Spinal cord (tissue), 10 donors: ENCODE measurements at places on chromosomes 5 and 9.

GRCh38 chr5:51388488-51389287 is 5.4 kb downstream of the ISL1 start:
- no peak for DNase-seq

DNA sequence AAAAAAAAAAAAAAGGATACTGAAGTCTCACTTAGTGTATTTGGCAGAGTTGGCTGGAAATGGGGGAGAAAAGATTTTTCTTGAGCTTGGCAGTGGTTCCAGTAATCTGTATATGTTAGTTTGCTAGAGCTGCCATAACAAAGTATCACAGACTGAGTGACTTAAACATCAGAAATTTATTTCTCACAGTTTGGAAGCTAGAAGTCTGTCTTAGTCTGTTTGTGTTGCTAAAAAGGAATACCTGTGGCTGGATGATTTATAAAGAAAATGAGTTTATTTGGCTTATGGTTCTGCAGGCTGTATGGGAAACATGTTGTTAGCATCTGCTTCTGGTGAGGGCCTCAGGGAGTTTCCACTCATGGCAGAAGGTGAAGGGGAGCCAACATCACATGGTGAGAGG is 89.6 kb upstream of the CEP78 start:
- DNase-seq: no peak

DNA sequence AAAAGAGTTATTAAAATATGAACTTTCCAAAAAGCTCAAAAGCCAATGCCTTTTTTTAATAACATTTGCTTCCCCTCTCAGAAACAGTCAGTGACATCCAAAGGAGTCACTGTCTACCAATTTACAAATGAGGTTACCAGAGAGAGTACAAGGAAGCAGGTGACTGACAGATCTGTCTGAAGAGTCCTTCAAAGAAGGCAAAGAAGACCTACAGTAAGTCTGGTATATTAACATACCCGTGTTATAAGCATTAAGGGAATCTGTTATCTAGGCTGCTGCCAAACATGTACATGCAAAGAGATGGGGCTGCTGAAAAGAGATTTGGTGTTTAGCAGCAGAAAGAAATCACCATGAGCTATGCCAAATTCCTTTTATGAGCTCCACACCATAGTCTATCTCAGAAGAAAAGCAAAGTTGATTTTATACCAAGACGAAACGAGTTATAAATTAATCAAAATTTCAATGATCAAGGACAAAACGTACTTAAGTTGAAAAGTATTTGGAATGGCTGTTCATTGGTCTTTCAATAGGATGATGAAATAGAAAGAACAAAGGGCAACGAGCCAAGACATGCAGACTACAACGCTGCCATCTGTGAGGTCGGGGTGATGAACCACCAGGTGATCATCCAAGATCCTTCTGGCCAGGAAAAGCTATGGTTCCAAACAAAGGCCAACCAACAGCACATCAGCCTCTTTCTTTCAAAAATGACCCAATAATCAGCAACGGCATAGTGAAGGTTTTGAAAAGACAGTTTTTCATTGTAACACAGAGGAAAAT is 8.1 kb downstream of the PRELID2 start:
- DNase-seq: no peak

DNA sequence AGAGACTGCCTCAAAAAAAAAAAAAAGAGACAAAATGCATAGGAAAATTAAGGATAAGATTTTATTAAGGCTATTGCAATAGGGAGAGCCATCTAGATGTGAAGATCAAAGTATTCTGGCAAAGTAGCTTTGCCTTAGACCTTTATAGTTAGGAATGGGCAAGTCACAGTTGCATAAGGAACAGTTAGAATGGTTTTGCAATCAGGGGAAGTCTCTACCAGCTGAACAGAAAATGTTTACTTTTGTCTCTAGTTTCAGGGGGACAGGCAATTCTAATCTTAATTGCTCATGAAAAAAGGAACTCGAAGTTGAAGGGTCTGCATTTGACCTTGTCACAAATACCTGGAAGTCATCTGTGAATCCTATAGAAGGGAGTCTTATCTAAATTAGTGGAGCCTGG is 13.1 kb upstream of the ATP6V1G1 start:
- DNase-seq: no peak

- DNase-seq: no peak
Observed at GRCh38 chr5:34996261-34996660, 51.5 kb downstream of the AGXT2 start.

DNA sequence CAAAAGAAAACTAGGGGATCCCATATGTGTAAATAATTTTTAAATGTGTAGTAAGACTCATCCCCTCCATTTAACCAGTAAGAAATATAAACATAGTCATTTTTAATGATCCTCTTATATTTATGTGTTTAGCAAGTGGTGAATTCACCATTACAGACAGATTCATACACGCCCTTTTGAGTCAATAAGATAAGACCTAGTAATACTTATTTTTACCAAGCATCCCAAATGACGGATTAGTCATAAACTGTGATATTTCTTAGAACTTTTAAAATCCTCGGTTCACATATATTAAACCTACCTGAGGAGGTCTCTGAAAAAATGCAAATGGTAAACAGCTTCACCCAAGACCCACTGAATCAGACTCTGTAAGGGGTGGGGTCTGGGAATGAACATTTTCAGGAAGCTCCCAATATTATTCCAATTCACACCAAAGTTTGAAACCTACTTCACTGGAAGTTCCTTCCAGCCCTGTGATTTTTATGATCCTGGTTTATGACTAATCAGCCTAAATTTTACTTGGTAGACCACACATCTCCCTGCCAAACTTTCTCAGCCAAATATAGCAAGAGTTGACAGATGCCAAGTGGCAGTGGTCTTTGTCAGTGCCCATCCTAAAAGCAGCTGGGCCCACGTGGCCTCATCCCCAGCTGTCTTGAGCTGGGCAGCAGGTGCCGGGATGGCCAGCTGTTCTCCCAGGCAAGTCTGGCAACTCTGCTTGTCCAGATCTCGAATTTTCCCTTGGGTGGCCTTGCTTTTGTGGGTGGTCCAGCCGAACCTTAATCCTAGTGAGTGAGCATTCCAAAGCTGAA is 559.0 kb upstream of the RGMB start:
- DNase-seq: no peak

GRCh38 chr5:150607991-150608390 is 32.5 kb upstream of the SYNPO start:
- no peak for DNase-seq

DNA sequence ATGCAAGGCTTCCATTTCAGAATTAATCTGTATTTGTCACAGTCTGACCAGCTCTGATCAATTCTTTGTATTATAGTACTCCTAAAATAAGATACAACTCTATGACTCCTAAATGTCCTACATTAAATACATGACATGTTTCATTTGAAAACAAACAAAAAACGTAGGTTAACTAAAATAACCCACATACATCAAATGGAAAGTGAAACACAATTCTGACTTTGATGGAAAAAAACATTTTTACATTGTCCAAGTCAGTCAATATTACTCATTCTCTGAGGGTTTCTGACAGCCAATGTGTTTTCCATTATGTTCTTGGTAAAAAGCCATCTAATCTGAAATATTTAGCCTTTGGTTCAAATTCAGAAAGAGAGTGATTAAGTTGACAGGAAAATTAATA is 8.7 kb downstream of the HMGCS1 start:
- no peak for DNase-seq

GRCh38 chr5:884345-885126 is 8.1 kb downstream of the BRD9 start:
- DNase-seq: no peak
